Caco-2 (cell line): ENCODE measurements at places on chromosomes 2 and 18.

DNA sequence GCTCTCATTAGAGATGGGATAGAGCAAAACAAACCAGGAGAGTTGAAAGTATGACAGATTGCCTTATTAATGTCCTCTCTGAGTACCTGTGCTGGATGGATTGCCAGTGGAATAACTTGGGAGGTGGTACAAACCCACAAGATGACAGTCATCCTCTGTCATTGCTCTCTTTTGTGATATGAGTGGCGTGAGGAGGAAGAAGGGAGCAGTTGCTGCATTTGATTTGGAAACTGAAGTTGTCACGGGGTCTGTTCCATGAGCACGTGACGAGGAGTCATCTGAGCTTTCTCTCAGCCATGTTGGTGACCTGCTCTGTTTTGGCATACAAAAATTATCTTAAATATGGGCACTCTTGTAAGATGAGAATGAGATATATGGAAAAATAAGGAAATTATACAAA lies 204.9 kb downstream of the FAM210A start:
- no peak for DNase-seq

- DNase-seq: no peak
Measured at GRCh38 chr2:22274661-22275060, 1110.3 kb upstream of the KLHL29 start.

DNA sequence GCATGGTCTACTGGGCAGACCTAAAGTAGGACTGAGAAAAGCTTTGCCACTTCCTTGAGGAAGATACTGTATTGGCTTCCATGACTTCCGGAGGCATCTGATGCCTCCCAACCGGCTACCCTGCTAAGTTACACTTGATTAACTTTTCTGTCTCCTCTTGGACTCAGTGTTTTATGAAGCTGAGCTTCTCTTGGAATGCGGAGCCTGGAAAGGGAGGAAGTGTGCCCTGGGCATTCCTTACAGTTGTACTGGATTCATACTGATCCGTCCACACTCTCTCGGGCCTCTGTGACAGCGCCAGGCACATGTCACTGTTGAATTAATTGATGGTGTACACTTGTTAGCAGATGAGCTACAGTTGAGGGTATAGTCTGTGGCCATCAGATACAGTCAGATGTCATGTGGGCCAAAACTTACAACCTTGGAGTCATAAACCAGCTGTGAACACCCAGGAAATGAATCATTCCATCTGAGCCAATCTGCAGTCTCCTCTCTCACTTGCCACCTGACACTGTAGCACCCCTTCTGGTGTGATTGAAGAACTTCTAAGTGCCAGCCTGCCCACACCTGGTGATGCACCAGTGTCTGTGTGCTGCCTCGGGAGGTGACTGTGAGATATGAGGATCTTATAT lies 122.5 kb downstream of the FHOD3 start:
- no peak for DNase-seq

GRCh38 chr2:207241198-207241597 lies 75.5 kb upstream of the KLF7 start:
- no peak for DNase-seq

- DNase-seq: no peak
Measured at GRCh38 chr2:3461801-3462492, 57.4 kb downstream of the ADI1 start.

- no peak for DNase-seq
Measured at GRCh38 chr2:58182527-58182926, 58.6 kb downstream of the FANCL start.

- peak; percentile 22 for DNase-seq
Measured at GRCh38 chr2:1620081-1620480, 124.2 kb downstream of the PXDN start.

- no peak for DNase-seq
Measured at GRCh38 chr2:19327496-19327895, 30.9 kb downstream of the OSR1 start.

DNA sequence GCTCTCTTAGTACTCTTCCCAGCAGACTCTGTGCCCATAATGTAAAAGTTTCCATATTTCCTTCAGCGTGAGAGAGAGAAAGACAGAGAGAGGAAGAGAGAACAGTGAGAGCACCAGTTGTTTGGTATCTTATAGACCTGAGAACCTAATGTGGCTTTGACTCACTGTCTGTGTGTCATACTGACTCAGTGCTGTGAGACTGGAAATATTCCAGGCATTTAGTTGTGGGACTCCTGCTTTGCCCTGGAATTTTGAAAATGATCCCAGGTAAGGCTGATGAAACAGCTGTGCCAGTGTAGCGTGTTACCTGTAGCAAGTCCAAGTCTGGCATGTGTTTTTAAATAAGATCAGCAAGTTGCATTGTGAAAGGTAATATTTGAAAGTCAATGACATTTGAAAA lies 87.9 kb upstream of the KCNH7 start:
- no peak for DNase-seq

GRCh38 chr2:12554224-12555011 lies 162.3 kb upstream of the TRIB2 start:
- no peak for DNase-seq

- DNase-seq: no peak
Measured at GRCh38 chr18:55864281-55864680, 276.3 kb upstream of the TCF4 start.

- DNase-seq: no peak
Measured at GRCh38 chr2:205352593-205352992, 329.7 kb upstream of the NRP2 start.

DNA sequence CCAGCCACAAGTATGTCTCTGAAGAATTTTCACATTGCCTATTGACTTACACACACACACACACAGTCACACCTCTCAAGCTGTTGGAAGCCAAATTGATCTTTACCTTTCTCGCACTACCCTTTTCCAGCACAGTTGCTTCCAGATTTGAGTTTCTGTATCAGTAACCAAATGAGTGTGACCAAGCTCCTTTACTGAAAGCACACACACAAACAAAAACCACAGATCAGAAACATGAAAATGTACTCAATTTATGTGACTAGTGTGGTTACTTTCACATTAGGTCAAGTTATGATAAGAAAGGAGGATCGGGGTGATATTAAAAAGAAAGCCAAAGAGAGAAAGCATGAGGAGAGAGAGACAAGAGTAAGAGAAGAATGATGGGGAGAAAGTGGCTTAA lies 993.9 kb upstream of the POU3F3 start:
- DNase-seq: no peak

- peak; percentile 35 for DNase-seq
Measured at GRCh38 chr2:165584126-165584654, 114.7 kb downstream of the CSRNP3 start.

DNA sequence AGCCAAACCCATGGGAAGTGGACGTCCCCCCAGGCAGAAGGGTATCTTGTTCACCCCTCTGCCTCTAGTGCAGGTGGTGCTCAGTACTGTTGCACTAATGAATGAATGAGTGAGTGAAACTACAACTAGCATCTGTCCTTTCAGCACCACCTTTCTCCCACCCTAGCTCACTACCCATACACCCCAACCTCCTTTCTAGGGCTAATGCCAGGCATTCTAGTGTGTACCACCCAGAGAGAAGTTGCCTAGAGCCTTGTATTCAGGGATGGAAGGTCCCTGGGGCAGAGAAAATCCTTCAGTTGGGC lies 22.5 kb downstream of the CCT7 start:
- no peak for DNase-seq

DNA sequence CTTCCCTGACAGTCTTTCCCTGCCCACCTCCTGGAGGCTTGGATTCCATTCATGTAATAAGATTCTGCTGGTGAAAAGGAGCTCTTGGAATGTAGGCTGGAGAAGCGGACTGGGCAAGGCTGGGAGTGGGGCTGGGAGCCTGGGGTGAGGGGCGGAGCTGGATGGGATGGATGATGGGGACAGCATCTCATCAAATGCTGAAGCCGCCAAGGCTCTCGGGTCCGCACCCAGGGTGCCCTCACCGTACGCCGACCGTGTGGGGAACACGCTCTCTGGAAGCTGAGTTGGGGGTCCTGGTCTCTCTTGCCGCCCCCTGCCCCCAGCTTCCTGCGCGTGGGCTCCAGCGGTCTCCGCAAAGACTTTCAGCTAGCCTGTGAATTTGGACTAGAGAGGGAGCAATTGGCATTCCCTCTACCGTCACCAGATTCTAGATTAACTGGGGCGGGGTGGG lies 9.1 kb downstream of the RAX start:
- no peak for DNase-seq

DNA sequence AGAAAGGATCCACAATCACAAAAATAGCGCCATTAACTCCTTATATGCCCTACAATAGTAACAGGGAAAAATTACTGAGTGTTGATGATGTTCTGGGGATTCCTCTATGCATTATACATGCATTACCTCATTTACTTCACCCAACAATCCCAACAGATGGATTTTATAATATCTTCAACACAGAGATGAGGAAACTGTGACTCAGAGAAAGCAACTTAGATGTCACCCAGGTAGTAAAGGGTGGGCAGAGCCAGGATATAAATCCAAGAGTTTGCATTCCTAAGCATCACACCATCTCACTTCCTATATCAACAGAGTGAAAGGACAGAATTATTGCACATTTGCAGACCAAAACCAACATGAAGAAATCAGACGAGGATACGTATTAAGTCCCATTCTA lies 144.2 kb downstream of the TCF4 start:
- no peak for DNase-seq

- DNase-seq: no peak
Measured at GRCh38 chr2:240991378-240992263, 6.8 kb upstream of the SNED1 start.

GRCh38 chr2:45134726-45135125 lies 125.5 kb upstream of the SIX2 start:
- DNase-seq: no peak

GRCh38 chr18:34866739-34867138 lies 156.6 kb downstream of the DTNA start:
- no peak for DNase-seq

DNA sequence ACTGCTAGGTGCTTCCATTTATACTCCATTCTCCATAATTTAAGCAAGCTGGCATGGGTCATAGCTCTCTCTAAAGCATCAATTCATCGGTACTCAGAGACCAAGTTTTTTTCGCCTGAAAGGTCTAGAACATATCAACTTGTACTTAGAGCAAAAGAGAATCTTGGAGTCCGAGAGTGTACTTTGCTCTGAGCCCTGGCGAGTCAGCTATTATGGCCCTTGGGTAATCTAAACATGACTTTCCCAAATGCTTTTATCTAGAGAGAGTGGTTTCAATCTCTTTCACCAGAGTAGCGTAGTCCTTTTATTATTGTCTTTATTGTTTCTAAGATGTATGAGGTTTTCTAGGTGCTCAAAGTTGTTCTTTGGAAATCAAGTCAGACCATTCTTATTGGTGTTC lies 34.4 kb downstream of the MAIP1 start:
- DNase-seq: no peak

GRCh38 chr2:269356-270030 lies 4.7 kb downstream of the ACP1 start:
- DNase-seq: no peak

- DNase-seq: no peak
Measured at GRCh38 chr2:98824256-98825019, 93.5 kb upstream of the MGAT4A start.

DNA sequence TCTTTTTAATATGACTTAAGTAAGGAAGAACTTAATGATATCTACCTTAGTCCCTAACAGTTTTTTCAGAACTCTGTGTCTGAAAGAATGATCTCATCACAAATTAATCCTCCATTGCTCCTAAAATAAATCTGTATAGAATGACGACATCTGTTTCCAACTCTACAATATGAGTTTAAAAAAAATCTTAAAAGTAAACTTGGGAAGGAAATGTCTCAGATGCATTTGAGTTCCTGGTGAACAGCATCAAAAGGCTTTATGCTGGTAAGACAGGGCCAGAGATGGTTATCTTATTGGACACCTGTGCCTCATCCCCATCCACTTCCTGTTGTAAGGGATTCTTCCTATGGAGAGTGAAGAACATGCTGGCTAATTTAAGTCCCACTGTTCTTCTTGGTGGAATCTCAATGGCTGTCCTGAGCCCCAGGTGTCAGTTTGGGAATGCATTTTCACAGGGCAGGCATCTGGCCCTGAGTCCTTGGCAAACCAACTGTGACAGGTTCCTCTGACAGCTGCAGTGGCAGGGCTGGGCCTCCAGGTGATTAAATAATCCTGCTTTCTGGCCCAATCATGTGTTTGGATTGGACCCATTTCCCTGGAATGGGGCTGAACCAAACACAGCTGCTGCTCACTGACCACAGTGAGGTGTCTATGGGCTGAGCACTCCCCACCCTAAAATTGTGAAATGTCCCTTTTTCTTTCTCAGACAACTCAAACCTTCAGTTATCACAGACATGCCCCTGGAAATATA lies 12.9 kb upstream of the NCKAP5 start:
- DNase-seq: no peak

- DNase-seq: no peak
Measured at GRCh38 chr2:95305380-95306061, 8.4 kb downstream of the KCNIP3 start.

DNA sequence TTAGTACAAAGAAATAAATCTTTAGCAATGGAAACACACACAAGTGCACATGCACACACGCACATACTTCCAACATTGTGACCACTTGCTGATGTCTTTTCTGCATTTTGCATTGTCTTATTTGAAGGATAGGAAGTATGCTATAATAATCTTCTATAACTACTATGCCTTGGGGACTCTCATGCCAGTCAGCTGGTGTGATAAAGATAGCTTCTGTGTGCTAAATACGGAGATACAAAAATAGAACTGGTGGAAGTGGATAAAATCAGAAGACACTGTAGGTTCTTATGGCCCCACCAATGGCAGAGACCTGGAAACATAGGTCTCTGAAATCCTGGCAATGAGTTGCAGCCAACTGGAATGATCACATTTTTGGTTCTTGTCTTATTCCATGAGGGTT lies 31.5 kb upstream of the RASGRP3 start:
- no peak for DNase-seq

GRCh38 chr2:170044751-170045478 lies 133.0 kb upstream of the MYO3B start:
- no peak for DNase-seq

- no peak for DNase-seq
Measured at GRCh38 chr18:23752363-23752762, 63.1 kb downstream of the LAMA3 start.

- DNase-seq: no peak
Measured at GRCh38 chr18:9095297-9096006, 7.0 kb upstream of the NDUFV2 start.

DNA sequence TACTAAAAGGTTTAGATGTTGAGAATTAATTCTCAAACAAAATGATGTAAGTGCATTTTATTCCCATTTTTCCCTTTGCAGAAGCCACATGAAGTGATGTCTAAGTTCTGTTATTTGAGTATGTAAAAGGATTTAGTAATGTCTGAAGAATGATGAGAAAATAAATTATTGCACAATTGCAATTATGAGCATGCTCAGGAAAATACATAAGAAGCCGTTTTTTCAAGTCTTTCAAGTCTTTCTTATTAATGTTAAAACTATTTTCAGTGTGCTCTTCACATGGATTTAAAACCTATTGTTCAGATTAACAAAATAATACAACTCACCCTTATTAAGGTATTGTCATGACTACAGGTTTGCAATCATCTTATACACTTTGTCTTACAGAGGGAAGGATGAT lies 331.4 kb upstream of the NETO1 start:
- no peak for DNase-seq

- DNase-seq: no peak
Measured at GRCh38 chr2:70501728-70502127, 51.9 kb downstream of the TGFA start.
